Activated CD8-positive, alpha-beta memory T cell treated with anti-CD3 and anti-CD28 coated beads for 1 hour (primary cell): ENCODE measurements at places on chromosomes 6 and 20.

DNA sequence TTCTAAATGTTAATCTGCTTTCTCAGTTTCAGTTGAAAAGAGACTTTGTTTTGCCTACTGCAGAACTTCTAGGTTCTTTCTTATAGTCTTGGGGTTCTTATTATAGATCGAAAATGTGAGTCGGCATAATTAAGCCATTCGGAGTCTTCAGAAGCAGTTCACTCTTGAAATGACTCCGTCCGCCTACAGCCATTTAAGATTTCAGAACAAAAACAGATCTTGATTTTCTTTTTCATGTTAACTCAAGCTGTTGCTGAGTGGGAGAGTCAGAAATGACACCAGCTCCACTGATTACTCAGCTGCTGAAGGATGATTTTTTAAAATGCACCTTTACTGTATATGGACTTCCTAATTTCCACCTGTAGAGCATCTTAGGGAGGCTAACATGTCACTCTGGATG lies 15.9 kb downstream of the PRDM1 start:
- no peak for DNase-seq

GRCh38 chr6:31838968-31839367 lies 11.4 kb downstream of the HSPA1B start:
- no peak for DNase-seq

DNA sequence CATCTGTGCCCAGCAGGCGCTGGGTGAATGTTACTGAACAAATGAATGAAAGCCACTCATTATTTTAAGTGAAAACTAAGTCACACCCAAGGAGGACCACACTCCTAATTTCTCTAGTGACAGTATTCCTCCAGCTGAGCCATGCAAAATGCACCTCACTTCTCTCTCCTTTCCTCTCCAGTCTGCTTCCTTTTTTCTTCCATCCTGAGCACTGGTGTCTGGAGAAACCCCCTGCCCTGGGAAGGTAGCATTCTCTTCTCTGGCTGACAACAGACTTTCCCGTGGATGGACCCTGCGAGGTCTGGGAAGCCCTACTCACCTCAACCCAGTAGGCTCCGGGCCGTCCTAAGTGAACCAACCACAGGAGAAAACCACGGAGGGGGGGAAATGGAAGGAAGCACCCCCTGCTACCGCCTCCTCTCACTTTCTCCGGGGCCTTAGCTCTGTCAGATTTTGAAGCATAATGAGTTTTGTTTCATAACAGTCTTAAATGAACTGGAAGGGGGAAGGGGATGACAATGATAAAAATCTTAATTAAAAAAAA lies 22.6 kb downstream of the TRERF1 start:
- DNase-seq, result no peak

DNA sequence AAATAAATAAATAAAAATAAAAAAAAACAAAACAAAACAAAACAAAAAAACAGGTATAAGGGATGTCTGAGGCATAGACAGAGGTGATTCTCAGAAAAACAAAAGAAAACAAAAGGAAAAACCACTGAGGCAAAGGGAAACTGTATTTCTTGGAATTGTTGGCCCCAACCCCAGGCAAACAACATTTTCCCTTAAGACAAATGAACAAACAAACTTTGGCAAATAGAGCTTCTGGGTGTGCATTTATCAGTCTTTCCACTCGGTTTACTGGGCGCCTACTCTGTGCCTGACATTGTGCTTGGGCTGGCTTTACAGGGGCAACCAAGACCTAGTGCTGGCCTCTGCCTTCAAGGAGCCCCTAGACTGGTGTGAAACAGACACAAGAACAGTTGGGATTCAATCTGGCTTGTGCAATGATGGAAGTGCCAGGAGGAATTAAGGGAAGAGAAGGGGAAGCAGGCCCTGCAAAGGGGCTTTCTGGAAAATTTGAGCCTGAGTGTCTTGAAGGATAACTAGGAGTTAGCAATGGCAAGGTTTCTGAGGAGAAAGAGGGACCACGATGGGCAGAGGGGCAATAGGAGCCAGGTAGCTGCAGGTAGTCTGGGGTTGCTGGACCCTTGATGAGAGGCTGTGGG lies 33.8 kb upstream of the IER3 start:
- no peak for DNase-seq

DNA sequence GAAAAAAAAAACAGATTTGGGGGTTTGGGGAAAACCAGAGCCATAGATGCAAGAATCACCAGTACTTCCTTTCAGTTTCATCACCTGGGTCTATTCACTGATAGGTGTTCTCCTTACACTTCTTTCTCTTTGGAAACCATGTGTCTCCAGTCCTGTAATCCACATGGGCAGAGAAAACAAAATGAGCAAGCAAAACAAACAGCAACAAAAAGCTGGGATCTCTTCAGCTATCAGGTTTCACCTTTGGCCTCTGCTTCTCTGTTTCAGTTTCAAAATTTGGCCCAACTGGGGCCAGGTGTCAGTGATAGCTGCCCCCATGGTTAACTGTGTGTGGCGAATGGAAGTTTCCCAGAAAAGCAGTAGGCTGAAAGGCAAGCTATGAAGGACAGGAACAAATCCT lies 220.0 kb upstream of the THBS2 start:
- no peak for DNase-seq

DNA sequence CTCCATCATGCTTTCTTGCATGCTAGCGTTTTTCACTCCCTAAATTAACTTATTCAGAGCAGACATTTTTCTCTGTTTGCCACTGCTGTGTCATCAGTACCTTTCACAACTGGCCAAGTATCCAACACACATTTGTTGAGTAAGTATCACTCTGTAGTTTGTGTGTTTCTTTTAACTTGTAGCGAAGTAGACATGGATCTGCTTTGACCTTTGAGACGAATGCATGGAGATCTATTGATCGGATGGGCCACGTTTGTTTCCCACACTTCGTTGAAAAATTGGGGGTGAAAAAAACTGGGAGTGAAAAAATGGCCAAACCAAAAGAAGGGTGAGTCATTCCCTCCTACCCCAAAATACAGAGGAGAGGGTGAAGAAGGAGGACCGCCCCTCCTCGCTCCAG lies 12.9 kb upstream of the SLC9A8 start:
- no peak for DNase-seq

- DNase-seq, result no peak
Measured at GRCh38 chr20:43727980-43728590, 1.3 kb upstream of the GTSF1L start.

DNA sequence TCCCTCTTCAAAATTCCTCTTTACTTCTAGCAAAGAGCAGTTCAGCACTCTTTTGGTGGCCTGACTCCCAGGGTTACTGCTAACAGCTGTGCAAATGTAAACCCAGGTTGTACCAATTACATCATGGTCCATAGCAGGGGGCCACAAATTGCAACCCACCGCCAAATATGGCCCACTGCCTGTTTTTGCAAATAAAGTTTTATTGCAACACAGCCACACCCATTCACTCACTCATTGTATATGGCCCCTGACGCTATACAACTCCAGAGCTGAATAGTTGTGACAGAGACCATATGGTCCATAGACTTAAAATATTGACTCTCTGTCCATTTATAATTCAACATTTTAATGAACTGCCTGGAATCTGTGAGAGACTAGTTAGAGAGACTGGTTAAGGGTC lies 233.4 kb downstream of the NFATC2 start:
- DNase-seq, result no peak

- no peak for DNase-seq
Measured at GRCh38 chr6:37056112-37056403, 50.6 kb downstream of the FGD2 start.

DNA sequence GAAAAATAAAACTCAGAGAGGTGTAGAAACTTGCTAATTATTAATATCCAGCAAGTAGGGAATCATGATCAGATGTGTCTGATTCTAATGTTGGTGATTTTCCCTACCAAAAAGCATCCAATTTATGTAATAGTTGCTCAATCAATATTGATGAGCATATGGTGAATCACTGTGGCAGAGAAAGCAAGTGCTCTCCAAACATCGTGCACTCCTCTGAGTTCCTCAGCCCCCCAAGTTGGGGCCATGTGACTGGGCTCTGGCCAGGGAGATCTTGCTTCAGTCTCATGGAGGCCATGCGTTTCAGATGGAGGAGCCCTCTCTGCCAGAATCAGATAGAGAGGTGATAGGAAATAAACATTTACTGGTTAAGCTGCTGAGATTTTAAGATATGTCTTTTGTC lies 133.2 kb upstream of the LY86 start:
- no peak for DNase-seq

- no peak for DNase-seq
Measured at GRCh38 chr6:48111143-48111506, at the start of gene PTCHD4. Gene PTCHD4, minus strand, starts transcription at chr6:48111197. Its CDS starts 42,240 bp downstream, at chr6:48068957.

- DNase-seq, result no peak
Measured at GRCh38 chr6:12769556-12770256, 53.1 kb downstream of the PHACTR1 start.

DNA sequence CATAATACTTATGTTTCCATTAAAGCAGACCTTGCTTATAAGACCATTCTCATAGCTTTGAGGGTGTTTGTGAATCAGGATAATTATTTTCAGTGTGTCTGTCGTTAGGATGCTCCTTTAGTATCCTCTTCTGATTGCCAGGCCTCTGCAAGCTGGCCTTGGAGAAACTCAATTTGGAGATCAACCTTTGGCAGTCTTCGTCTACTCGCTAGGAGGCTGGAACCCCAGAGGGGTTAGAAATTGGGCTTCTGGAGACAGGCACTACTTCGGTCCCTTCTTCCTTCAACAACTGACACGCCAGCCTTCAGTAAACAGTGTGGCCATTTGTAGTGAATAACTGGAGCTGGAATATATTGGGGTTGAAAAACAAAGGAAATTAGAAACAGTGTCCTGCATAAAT lies 100.8 kb upstream of the CITED2 start:
- DNase-seq, result no peak
